Progenitor cell of endocrine pancreas (in vitro differentiated cells): ENCODE measurements at places on chromosomes 7 and 10.

DNA sequence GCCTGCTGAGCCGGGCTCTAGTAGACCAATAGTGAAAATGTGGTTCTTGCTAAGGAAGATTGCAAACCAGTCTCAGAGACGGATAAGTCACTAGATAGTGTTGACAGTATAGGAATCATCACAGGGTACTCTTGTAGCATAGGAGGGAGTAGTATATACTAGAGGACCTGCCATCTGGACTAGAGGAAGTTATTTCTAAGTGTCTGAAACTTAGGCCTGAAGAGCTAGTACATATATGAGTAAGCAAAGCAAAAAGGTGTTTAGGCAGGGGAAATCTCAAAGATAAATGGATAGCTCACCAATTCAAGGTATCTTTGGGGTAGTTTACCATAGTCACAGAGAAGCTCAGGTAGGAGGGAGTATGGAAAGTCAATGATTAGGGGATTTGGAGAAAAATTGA is 428.1 kb downstream of the CNTNAP2 start:
- DNase-seq = no peak

DNA sequence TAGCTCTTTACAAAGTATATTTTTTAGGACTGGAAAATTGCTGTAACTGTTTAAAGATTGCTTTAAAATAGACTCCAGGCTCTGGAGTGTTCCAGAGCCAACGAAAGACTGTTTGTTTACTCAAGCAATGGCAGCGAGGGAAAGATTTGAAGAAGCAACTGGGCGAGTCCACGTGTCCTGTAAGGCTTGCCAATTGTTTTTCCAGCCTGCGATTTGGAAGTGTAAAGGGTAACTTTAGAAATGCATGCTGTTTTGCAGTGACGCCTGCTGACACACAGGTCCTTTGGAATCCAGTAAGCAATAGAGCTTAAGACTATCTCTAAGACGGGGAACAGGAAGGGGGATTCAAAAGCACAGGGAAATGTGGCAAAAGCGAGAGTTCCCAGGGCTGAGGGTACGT is 55.8 kb downstream of the TACC2 start:
- DNase-seq = no peak

DNA sequence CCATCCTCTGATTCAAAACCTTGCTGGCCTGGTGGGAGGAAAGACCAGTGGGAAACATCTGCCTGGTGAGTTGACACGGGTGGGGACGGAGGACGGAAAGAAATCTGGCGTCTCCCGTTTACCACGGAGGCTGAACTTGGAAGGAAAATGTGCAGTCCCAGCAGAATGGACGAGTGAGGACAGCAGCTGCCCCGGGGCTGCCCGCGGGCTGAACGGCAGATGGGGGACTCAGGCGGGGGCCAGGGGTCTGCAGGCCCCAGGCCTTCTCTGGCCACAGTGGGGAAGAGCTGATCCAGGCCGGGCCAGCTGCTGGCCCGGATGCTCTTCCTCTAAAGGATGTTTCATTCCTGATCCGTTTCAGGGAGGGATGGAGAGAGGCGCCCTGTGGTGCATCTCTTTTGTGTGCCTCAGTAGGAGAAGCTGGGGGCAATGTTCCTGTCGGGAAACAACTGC is 147.5 kb upstream of the CHST15 start:
- no peak for DNase-seq

- DNase-seq = no peak
These were observed 123.7 kb downstream of the CNOT4 start for GRCh38 chr7:135386181-135386580.

- DNase-seq = no peak
These were observed 73.1 kb downstream of the CD36 start for GRCh38 chr7:80711531-80711930.

DNA sequence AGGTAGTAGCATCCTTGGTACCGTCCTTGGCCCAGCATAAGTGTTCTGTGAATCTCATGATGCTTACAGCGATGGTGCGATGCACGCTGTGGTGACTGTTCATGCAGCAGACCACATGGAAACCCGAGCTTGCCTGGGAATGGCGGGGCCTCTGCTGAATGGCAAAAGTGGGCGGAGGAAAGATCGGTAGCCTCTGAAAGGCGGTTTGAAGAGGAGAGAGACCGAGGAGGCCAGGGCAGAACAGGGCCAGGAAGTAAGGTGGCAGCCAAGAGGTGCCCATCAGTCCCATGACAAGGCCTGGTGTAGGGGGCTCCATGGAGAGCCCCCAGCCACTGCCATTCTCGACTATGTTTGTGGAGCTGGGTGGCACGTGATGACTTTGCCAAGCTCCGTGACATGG is 33.2 kb upstream of the CNPY1 start:
- DNase-seq = no peak

DNA sequence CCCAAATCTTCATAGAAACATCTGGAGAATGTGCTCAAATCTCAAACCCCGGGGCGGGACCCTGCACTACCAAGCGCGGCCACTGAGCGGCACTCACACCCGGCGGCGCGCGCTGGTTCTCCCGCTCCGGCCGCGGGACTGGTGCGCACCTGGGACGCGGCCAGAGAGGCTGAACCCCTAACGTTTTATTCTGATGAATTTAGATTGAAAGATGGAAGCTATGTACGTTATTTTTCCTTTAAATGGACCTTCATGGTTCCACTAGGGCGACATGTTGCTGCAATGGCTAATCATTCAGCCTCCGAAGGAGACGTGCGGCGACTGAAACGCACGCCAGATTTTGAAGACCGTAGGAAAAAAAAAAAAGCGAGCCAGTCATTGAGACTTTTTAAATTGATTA is 107.0 kb upstream of the INSIG1 start:
- peak; percentile 73 for DNase-seq

GRCh38 chr7:137755846-137756651 is 90.7 kb downstream of the DGKI start:
- no peak for DNase-seq

DNA sequence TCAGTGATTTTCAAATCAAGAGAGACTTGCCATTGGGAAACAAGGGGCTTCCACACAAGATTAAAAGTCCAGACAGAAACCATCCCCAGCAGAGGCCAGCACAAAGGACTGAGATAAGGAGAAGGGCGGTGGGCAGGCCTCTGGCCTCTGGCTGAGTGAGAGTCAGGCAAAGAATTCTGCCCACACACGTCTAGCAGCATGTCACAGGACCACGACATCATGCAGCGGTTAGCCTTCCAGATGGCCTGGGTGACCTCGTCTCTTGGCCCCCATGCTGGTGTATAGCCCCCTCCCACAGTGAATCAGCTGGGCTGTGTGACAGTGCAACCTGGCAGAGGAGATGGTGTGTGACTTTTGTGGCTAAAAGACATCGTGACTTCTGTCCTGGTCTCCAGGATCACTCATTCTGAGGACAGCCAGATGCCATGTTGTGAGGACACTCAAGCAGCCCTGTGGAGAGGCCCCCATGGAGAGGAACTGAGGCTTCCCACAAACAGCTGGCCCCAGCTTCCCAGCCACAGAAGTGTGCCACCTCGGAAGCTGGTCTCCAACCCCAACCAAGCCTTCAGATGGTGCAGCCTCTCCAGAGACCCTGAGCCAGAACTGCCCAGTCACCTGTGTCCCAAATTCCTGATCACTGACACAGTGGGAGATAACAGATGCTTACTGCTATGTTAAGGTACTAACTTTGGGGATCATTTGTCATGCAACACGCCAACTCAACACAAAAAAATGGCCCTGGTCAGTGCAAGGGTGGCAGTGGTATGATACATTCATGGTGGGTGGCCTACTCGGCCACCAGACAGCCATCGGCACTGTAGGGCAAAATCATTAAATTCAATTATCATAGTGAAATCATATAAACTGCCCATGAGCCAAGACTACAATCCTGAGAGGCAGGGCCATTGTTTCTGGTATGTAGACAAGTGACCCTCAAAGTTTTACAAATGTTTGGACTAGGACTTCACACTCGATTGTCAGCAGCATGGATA is 73.2 kb downstream of the TNS3 start:
- no peak for DNase-seq

- DNase-seq = peak; percentile 2
These were observed 130.5 kb upstream of the UNC5B start for GRCh38 chr10:71081912-71082311.

DNA sequence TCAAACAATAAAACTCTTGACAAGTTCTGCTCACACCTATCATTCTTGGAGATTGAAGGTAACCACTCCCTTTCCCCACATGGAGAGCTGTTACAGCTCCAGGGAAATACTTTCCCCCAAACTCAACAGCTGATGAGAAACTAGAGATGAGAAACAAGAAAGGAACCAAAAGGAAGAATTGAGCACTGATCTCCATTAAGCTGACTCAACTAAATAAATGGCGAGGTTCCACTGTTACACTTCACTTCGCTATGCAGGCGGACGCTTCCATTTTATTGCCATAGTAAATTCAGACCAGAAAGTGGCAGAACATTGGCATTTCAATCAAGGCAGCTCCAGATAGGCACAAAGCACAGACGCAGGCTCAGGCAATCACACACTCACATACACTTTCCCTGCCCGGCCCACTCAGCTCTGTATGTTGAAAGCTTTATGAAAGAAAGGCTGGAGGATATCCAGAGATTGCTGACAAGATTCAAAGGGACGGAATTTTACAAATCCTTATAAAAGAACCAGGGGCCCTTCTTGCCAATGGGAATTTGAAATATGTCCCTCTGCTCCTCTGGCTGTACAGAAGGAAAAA is 11.5 kb upstream of the YAE1 start:
- no peak for DNase-seq

DNA sequence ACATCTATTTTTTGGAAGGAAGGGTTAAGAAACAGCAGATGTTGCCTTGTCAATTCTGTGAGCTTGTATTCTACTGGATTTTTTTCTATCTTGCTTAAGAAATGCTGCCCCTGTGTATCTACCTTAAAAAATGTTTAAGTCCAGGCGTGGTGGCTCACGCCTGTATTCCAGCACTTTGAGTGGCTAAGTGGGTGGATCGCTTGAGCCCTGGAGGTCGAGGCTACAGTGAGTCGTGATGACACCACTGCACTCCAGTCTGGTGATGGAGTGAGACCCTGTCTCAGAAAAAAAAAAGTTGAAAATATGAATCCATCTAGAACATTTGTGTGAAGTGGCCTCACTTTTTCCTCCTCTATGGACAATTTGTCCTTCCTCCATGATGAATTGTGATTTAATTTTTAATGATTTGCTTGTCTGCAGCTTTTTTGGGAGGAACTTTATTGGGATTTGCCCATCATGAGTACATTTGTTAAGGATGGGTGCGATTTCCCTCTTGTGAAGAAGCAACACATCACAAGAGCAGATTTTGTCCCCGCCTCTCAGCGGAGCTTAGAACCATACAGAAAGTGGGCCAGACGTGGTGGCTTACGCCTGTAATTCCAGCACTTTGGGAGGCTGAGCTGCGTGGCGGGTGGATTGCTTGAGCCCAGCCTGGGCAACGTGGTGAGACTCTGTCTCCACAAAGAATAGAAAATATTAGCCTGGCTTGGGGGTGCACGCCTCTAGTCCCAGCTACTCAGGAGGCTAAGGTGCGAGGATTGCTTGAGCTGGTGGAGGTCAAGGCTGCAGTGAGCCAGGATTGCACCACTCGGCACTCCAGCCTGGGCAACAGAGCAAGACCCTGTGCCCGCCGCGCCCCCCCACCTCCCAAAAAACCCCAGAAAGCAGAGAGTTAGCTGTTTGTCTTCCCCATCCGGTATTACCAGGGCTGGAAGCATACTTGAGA is 57.7 kb downstream of the DNAJB6 start:
- no peak for DNase-seq

DNA sequence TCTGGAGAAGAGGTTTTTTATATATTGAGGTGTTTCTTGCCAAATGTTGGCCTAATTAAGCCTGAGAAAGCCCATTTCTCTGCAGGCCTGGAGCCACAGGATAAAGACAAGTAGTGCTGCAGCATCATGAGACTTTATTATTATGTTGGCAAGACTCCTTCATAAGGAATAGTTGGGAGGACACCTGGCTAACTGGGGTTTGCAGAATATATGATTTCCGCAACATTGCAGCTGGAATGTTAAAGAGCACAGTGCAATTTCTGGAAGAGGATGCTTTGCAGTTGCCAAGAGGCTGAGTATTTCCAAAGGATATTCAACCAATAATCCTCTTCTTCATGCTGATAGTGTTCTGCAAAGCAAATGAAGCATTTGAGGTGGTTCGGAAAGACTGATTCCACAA is 1512.8 kb upstream of the LRRTM3 start:
- DNase-seq = no peak
